ENCODE measurements at places on chromosomes 1 and 21.

DNA sequence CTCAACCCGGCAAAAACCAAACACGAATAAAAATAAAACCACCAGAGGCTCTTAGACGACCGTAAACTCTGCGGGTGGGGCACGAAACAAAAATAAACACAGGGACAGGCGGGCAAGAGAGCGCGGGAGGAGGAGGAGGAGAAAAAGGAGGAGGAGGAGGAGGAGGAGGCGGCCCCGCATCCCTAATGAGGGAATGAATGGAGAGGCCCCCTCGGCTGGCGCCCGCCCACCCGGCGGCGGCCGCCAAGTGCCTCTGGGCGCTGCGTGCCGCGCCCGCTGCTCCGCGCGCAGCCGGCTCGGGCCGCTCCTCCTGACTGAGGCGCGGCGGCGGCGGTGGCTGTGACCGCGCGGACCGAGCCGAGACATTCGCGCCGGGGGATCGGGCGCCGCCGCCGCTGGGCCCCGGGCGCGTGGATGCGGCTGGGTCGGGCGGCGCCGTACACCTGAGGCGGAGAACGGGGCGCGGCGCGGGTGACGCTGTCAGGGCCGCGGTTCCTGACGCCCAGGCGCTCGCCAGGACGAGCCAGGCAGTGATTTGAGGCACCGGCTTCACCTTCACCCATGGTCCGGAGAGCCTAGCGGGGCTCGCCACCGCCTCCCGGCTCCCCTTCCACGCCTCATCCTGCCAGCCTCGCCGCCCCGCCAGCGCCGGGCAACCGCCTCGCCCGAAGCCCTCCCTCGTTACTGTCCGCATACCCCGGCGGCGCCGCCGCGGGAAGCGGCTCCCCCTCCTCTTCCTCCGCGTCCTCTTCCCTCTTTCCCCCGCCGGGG is at the start of gene MARK1:
MARK1 (plus strand) TSS at position 229 of the 771 bp plus-strand sequence. CDS start 687 bp downstream, outside the sequence.
- DNase-seq = peak; percentile 66

DNA sequence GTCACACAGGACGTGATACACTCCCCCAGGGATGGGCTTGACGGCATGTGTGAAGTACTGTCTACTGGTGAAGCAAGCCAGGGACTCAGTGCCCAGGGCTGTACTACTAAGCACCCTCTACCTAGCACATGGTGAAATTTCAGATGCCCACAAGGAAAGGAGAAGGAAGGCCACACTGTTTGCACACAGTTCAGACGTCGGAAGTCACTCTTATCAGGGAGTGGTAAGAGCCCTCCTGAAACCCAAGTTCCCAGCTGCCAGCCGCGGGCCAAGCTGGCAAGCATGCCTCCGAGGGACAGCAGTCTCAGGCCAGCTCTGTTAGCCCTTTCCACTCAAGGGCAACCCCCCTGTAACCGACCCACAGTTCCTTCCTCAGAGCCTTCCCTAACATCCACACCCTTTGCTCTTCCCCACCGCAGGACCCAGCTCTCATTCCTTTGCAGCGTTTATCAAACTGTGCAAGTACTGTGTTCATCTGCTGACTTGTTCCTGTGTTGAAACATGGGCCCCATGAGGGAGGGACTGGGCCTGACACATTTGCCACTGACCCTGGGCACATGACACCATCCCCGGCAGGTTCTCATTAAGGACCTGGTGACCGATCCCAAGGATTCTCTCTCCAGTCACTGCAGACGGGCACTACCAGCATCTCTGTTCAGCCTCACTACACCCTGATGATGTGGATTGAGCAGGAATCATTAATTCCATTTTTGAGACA is 58.5 kb downstream of the SLC66A1 start:
- DNase-seq = no peak

GRCh38 chr1:54950369-54951163 is 29.9 kb upstream of the TMEM61 start:
- DNase-seq = peak; percentile 43

GRCh38 chr1:172119184-172119583 is 277.9 kb downstream of the DNM3 start:
- DNase-seq = no peak

- DNase-seq = peak; percentile 47
These were observed 21.4 kb downstream of the AIM2 start for GRCh38 chr1:159055181-159055641.

DNA sequence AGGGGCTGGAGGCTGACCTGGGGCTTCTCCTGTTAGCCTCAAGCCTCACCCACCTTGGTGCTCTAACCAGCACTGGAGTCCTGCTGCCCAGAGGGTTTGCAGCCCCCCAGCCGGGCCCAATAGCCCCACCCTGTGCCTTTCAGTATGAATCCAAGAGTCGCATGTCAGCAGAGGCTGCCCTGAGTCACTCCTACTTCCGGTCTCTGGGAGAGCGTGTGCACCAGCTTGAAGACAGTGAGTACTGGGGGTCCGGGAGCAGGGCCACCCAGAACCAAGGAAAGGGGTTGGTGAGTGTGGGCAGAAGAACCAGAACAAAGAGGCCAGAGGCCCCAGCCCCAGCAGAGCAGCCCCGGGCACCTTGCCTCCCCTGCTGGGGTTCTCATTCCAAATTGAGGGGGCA is 25.6 kb downstream of the CDK18 start:
- DNase-seq = no peak

- DNase-seq = no peak
These were observed 48.8 kb downstream of the ARHGEF10L start for GRCh38 chr1:17588048-17588871.

DNA sequence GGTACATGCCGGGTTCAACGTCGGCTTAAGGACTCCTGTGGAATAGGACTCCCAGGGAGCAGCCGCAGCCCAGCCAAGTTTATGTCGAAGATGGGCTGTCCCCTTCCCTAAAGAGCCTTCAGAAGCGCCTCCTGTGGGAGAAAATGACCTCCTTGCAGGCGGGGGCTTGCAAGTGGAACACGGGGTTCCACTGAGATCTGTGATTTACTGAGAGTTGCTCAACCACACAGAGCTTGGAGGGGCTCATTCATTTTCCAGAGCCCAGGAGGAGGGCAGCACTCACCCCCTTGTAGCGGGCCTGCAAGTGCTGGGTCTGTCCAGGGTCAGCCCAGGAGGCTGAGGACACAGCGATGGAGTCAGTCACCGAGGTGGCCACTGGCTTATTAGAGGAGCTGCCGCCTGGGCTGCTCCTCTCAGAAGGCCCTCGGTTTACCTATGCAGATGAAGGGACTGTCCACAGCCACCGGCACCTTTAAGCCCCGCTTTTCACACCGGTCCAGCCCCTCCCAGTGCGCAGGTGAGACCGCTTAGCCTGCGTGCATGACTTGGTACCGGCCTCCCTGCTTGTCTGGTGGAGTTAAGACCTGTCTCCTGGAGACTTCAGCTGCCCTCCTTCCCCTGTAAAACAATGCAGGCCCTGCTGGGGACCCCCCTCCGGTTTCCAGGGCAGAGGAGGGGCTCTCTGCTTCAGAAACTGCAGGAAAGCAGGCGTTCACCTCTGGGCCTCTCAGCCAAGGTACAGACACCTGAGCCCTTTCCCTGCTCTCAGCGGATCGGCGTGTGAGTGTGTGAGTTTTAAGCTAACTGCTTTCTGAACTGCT is 57.5 kb downstream of the ATP5PO start:
- DNase-seq = no peak

- DNase-seq = no peak
These were observed 126.9 kb downstream of the NOS1AP start for GRCh38 chr1:162196387-162196786.

DNA sequence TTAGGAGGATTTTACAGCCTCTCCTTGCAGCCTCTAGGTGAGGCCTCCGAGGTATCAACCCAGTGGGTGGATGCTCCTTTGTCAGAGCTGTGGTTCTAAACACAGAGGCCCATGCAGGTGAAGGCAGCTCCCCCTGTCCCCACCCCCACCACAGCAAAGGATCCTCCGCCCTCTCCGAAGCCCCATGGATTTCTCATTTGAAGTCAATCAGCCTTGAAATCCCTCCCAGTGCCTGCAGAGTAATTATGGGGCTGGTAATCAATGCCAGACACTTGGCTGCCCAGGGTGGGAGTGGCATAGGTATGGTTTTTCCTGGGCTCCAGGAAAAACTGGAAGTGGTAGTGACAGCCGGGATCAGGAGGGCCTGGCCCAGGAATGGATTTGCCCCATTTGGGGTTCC is 119.5 kb upstream of the CSF3R start:
- no peak for DNase-seq

DNA sequence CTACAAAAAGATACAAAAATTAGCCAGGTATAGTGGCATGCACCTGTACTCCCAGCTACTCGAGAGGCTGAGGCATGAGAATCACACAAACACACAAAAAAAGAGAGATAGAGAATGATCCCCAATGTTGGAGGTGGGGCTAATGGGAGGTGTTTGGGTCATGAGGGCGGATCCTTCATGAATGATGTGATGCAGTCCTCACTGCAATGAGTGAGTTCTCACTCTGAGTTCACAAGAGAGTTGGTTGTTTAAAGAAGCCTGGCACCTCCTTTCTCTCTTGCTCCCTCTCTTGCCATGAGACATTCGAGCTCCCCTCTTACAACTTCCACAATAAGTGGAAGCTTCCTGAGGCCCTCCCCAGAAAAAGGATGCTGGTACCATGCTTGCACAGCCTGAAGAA is 17.3 kb downstream of the KCNT2 start:
- no peak for DNase-seq

DNA sequence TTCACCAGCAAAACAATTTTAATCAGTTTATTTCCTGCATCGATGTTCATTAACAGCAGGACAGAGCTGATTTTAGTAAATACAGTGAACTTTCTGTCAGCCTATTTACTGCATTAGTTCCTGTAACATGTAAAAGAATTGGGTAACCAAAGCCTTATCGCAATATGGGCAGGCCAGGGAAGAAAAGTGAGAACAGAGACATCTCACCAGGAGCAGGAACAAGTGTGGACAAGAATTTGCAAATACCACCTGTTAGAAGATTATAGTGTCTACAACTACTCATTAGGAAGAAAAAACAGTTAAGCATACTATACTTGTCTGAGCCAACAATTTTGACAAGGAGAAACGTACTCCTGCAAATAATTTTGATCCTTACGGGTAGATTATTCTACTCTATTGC is 1293.9 kb downstream of the PLA2G4A start:
- DNase-seq = no peak

- no peak for DNase-seq
These were observed 18.7 kb downstream of the RPE65 start for GRCh38 chr1:68431076-68431475.

DNA sequence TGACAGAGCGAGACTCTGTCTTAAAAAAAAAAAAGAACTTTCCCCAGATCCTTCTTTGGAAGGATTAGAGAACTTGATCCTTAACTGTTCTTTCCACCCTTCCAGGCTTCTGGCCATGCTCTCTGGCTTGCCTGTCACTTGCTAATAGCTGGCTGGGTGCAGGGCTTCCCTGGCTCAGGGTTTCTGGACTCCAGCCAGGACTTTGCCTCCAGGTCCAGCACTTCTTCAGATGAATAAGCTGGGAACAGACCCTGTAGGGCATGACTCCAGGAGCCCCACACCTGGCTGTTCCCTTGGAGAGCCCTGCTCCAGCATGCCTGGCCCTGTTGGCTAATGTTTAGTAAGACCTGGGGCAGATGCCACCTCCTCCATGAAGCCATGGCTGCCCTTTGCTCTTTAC is 3.3 kb upstream of the NT5C1A start:
- DNase-seq = peak; percentile 59

- no peak for DNase-seq
These were observed 226.4 kb downstream of the NRIP1 start for GRCh38 chr21:14838400-14838799.

DNA sequence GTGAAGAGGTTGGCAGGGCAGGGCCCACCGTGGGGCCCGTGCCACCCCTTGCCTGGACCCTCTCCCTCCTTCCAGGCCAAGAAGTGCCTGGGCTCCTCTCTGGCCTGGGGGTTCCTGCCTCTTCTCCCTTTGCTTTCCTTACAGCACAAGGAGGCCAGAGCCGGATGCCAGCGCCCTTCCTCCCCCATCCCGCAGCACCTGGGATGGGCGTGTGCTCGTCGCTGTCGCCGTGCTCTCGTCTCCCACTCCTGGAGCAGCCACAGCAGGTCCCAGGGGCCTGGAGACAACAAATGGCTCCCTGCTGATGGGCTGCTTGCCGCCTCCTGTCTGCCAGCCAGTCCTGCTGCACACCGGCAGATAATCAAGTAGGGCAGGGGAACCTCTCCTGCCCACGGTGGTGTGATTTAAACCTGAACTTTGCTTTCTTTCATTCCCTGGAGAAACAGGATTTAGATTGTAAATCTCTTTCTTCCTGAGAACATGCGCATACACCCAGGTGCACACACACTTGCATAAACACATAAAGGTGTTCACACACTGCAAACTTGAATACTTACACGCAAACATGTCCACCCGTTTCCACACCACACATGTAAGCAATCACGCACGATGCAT is 50.8 kb upstream of the POU3F1 start:
- no peak for DNase-seq

DNA sequence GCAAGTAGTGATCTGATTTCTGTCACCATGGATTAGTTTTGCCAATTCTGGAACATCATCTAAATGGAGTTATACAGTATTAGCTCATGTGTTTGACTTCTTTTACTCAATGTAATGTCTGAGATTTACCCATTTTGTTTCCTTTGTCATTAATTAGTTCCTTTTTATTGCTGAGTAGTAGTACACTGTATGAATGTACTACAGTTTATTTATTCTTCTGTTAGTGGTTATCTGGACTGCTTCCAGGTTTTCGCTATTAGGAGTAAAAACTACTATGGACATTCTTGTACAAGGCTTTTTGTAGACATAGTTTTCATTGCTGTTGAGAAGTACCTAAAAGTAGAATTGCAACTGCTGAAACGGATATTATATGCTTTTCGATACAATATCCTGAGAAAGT is 14.1 kb downstream of the SUCO start:
- DNase-seq = no peak

- DNase-seq = no peak
These were observed 6.4 kb downstream of the HUNK start for GRCh38 chr21:31879241-31879650.

GRCh38 chr1:66695116-66695515 is 57.1 kb upstream of the DYNLT5 start:
- DNase-seq = no peak

DNA sequence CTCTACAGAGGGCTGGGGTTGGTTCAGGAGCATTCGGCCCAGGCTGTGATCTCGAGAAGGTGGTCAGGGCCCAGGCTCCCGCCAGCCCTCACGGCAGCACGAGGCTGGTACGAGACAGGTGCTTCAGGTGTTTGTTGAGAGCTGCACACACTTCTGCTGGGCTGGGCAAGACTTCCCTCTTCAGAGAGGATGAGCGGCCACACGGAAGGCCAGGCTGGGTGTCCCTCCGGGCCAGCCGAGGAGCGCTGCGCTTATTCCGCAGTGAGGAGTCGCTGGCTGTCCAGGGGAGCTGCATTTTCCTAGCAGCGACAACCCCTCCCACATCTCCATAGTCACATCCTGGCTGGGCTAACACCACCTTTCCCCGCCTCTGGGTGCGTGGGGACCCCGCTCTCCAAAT is 50.5 kb downstream of the PDE9A start:
- no peak for DNase-seq

GRCh38 chr21:35617491-35617890 is 442.8 kb downstream of the SETD4 start:
- DNase-seq = no peak

- no peak for DNase-seq
These were observed 409.5 kb downstream of the PLPP3 start for GRCh38 chr1:56169856-56170255.
